Neural progenitor cell (in vitro differentiated cells): ENCODE measurements at places on chromosomes 3 and 15. TPM values are rescaled to one million over a fixed set of nuclear protein-coding genes. Genes with fewer than 3 reads are reported as not detected.

ISLR2 gene
- total RNA-seq: not detected in 2 replicates

LRRC31 gene
- not detected in 2 replicates for total RNA-seq

NEK10 gene
- 0.54 and 1.1 TPM in 2 replicates for total RNA-seq

MELTF gene
- total RNA-seq: 0.28 and 4.2 TPM in 2 replicates

GOLGA6L10 gene
- 1.3 and 2.2 TPM in 2 replicates for total RNA-seq

MINDY2 gene
- 15.4 and 25.0 TPM in 2 replicates for total RNA-seq

ATRIP gene
- total RNA-seq: 8.3 and 11.8 TPM in 2 replicates

MCF2L2 gene
- 10.4 and 11.1 TPM in 2 replicates for total RNA-seq

RBPMS2 gene
- total RNA-seq: 0.15 and 1.8 TPM in 2 replicates

HACD3 gene
- total RNA-seq: 209 and 271 TPM in 2 replicates

LMOD3 gene
- not detected in 2 replicates for total RNA-seq

P3H2 gene
- 9.0 and 21.4 TPM in 2 replicates for total RNA-seq

USF3 gene
- total RNA-seq: 11.5 and 15.3 TPM in 2 replicates

NR1I2 gene
- 0.22 and 0.69 TPM in 2 replicates for total RNA-seq

PARP15 gene
- 0.06 TPM in 1 of 2 replicates, not detected in the other for total RNA-seq

NLGN1 gene
- 27.7 and 34.8 TPM in 2 replicates for total RNA-seq

ENTPD3 gene
- not detected in 2 replicates for total RNA-seq

HDC gene
- 0.62 TPM in 1 of 2 replicates, not detected in the other for total RNA-seq

SH2D7 gene
- total RNA-seq: not detected in 2 replicates

SOX14 gene
- total RNA-seq: not detected in 2 replicates

STAB1 gene
- 0.06 TPM in 1 of 2 replicates, not detected in the other for total RNA-seq

GABRG3 gene
- 1.7 and 3.4 TPM in 2 replicates for total RNA-seq

IGSF10 gene
- total RNA-seq: 0.15 and 0.22 TPM in 2 replicates

SKOR1 gene
- total RNA-seq: 0.09 and 0.51 TPM in 2 replicates

MEIS2 gene
- total RNA-seq: 18.3 and 21.5 TPM in 2 replicates

OR5K2 gene
- total RNA-seq: not detected in 2 replicates

CACNA2D3 gene
- total RNA-seq: 0.43 TPM in 1 of 2 replicates, not detected in the other

CHRM5 gene
- total RNA-seq: not detected in 2 replicates

SHC4 gene
- 1.9 and 2.2 TPM in 2 replicates for total RNA-seq

ROBO2 gene
- 12.3 and 15.0 TPM in 2 replicates for total RNA-seq
